ENCODE measurements at places on chromosomes 3 and 15. TPM values are rescaled to one million over a fixed set of nuclear protein-coding genes. Genes with fewer than 3 reads are reported as not detected.

- no peak for DNase-seq
Measured at GRCh38 chr3:20230954-20231353, 44.9 kb upstream of the SGO1 start.

Gene GOLGA8S
- 0.44 TPM for total RNA-seq

- DNase-seq, result no peak
Measured at GRCh38 chr15:62138124-62138523, 27.0 kb downstream of the C2CD4B start.

Gene IGSF11
- 2.2 TPM for total RNA-seq

DNA sequence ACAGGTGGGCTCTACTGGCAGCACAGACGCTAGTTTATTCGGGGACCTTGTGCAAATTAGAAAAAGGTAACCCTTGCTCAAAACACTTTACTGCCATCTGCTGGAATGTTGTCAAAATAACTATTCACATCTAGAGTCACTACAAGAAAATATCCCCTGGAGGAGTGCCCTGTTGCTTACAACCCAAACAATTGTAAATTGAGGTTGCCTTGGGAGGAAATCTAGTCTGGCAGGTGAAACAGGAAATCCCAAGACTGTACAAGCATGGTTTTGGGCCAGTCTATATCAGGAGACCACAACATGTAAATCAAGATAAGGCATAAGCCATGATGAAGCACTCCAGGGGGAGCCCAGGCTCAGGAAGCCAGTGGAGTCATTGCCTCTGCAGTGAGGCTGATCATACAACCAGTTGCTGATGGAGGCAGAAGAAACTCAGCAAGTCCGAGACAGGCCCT, 136.8 kb upstream of the ACP3 start:
- no peak for DNase-seq

DNA sequence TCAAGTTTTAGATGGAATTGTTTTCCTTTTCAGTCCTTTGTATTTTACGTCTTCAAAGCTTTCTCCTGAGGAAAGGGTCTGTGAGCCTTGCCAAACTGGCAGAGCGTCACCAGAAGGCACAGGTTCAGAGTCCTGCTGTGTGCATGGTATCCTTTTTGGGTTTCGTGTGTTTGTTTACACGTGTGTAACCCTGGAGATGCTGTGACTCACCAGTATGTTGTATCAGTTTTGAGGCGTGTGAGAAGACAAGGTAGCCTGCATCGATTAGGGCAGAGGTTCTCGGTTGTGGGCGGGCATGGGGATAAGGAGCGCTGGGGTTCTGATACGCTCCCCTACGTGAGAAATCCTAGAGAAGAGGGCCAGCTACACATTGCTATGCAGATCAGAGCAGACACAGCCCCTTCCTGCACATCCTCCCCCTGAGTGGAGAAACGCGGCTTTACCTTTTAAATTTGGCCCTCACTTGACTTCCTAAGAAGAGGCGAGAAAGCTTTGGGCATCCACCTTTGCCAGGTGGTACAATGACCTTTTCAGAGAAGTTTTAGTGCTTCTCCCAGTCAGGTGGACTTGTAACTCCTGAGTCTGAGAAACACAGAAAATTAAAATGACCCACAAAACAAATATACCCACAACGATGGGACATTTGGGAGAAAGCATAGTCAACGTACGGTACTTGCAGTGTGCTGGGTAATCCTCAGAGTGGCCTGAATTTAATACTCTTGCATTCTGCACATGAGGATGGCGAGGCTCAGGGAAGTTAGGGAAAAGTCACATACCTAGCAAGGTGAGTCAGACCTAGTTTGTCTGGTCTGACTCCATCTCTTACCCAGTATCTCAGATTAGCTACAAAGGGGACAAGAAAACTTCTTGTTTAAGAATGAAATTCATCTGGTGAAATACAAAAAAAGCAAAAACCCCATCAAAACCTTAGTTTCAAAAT, 38.1 kb downstream of the TRAK1 start:
- DNase-seq, result no peak

- DNase-seq, result no peak
Measured at GRCh38 chr15:81948751-81949150, 97.1 kb downstream of the MEX3B start.

GRCh38 chr15:51621936-51622603, 501 bp downstream of the DMXL2 start:
- peak; percentile 53 for DNase-seq

Gene MEGF11
- not detected for total RNA-seq

Gene ZNF860
- 0.29 TPM for total RNA-seq

Gene EPB42
- total RNA-seq, result 0.68 TPM

Gene C3orf33
- 6.9 TPM for total RNA-seq

DNA sequence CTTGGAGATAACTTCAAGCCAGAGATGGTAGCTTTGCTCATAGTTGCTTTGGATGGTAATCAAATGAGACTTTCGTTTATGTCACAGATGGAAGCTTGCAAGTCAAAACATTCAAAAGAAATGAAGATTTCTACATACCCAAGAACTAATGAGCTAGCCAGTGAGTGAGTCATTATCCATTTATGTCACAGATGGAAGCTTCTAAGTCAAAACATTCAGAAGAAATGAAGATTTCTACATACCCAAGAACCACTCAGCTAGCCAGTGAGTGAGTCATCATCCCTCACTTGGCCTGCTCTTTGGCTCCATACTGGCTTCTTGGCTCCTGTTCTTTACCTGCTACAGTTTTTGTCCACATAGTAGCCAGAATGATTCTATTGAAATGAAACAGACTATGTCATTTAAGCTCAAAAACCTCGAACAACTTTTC, 559.8 kb upstream of the CBLB start:
- no peak for DNase-seq

DNA sequence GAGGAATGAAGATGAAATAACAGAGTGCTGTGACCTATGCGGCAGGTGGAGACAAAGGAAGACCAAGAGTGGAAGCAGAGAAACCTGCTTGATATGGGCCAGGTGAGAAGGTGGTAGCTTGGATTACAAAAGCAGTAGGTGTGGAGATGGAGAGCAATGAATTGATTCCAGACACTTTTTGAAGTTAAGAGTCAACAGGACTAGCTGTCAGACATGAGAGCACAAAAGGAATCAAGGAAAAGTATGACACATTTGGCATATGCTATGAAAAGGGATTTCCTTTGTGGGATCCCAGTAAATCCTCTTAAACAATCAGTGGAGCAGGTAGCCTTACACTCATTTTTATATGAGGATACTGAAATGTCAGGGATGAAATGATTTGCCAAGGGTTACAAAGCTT, 160.5 kb downstream of the GREM1 start:
- DNase-seq, result no peak

DNA sequence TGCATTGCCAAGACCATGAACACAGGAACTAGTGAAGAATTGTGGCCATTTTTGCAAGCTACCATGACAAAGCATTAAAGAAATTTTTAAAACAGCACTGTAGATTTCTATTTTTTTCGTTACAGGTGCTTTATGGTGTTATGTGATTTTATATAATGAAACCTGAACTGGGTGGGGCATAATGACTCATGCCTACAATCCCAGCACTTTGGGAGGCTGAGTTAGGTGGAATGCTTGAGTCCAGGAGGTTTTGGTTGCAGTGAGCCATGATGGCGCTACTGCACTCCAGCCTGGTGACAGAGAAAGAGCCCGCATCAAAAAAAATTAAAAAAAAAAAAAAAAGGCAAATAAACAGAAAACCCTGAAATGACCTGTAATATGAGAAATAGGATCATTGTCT, 846.7 kb downstream of the EPHA3 start:
- no peak for DNase-seq

DNA sequence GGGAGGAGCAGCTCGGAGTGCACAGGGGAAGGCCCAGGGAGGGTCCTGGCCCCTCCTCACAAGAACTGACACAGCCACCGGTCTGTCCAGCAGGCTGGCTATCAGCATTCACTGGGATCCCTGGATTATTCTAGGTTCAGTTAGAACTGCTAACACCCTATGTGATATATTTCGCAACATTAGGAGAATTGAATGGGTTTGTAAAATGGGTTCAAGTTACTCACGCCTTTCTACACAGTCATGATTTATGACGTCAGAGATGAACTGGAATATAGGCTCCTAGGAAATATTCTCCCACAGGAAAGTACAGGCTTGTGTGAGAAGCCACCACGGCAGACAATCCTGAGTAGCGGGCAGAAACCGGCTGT, 969 bp upstream of the BSN start:
- DNase-seq, result no peak

- DNase-seq, result no peak
Measured at GRCh38 chr3:143820466-143821221, 27.6 kb downstream of the SLC9A9 start.

- no peak for DNase-seq
Measured at GRCh38 chr3:124158168-124158881, 166.4 kb upstream of the ROPN1 start.

- no peak for DNase-seq
Measured at GRCh38 chr3:8164145-8164544, 337.5 kb upstream of the LMCD1 start.

- DNase-seq, result peak; percentile 85
Measured at GRCh38 chr15:73700041-73700842, 16.1 kb downstream of the CD276 start.

- no peak for DNase-seq
Measured at GRCh38 chr3:152205097-152205593, 63.6 kb upstream of the MBNL1 start.

- peak; percentile 22 for DNase-seq
Measured at GRCh38 chr3:81929697-81930096, 168.3 kb upstream of the GBE1 start.

- DNase-seq, result no peak
Measured at GRCh38 chr15:59410391-59410896, 27.5 kb upstream of the FAM81A start.

- DNase-seq, result no peak
Measured at GRCh38 chr15:27317736-27318135, 346.8 kb downstream of the GABRG3 start.

DNA sequence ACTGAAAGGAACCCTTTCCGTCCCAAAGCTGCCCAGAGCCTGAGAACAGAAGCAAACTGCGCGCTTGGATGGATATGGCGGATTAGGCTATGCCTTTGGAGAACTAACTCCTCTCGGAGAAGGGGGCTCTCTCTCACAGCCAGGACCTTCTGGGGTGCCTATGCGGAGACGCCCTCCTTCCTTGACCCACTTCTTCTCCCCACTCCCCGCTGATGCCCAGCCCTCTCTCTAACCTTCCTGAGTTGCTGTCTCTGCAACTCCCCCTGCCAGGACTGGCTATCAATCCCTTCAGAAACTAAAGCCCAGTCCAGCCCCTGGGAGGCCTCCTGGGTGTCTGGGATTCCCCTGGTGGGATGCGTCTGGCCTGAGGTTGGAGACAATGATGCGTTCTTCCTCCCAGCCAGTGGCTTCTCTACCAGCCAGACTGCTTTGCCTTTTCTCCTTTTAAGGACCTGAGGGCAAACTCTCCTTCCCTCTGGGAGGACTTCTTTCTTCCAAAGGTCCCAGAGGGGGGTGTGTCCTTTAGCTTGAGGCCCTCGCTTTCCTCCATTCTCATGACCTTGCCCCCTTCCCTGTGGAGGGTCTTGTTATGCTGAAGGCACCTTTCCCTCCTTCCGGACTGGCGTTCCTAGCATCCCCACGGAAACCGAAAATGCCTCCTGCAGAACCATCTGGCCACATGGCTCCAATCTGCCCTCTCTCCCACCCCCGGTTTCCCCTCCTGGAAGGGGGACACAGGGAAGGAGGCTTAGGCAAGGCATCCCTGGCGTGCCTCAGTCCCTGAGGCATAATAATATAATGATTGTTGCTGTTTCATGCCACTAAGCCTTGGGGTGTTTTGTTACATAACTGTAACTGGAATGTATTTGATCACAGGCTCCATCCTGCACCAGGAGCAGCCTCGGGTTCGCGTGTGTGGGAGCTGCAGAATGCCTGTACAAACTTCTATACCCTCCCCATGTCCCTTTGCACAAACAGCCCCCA, 63.4 kb upstream of the C15orf39 start:
- DNase-seq, result no peak

DNA sequence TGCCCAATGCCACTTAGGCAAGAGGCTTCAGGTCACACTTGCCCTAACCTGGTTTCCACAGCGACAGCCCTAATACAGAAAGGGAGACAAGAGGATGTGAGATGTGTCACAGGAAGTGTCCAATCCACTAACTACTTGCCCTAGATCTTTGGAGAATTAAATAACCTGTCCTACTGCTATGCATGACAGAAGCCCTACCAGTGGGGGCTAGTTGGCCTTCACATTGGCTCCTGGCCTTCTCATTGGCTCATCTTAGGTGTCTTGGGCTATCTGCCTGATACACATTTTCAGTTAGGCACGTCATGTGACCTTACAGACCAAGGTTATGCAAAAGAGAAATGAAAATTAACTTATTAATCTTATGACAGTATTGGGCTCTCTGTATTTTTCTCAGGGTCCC, 449.9 kb downstream of the FHIT start:
- DNase-seq, result no peak

Gene GLDN
- total RNA-seq, result 9.1 TPM

GRCh38 chr3:130779486-130779885, 32.9 kb upstream of the PIK3R4 start:
- no peak for DNase-seq

DNA sequence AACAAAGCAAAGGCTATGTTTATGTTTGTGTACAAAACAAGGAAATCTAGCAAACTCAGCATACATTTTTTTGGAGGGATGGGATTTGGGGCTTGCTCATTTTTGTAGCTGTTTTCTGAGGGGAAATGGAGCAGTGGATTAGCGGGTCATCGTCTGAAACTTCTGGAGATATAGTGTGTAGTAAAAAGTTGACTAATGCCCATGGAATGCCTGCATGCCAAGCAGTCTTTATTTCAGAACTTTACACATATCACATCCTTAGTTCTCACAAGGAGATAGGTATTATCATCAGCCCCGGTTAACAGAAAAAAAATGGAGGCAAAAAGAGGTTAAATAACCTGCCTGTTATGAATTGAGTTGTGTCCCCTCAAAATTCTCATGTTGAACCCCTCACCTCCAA, 47.1 kb downstream of the ATP13A4 start:
- no peak for DNase-seq

DNA sequence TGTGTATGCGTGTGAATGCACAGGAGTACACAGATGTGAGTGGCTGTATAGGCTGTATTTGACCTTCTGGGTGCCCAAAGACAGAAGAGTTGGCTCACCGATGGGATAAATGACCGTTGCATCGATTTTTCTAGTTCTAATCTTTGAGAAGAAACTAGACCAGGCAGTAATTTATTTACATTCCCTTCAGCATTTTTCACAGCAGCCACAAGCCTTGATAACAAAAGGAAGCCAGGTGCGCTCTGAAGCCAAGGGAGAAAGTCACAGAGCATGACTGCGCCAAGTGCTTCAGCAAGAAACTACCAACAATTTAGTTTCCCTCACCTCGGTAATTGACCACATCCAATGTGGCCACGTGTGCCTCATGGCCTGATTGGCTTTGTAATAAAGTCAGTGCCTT, 5.9 kb upstream of the FAM3D start:
- DNase-seq, result no peak

DNA sequence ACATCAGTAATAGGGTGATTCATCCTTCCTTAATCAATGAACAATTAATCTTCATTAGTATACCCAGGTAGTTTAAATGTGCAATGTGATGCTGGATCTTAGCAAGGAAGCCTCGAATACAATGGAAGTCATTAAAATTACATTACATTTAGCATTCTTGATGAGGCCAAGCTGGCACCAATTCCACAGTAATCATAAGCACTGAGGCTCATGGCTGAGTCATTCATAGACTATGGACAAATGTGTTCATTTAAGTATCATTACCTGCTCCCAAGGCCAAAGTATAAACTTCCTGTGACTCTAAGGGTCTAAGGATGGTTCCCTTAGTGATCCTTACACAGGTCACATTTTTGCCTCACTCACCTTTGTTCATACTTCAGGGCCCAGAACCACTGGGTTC, 266.4 kb upstream of the CDIN1 start:
- no peak for DNase-seq

Data from left cardiac atrium (tissue), 4 donors.